ENCODE measurements at places on chromosomes 2 and 18.

DNA sequence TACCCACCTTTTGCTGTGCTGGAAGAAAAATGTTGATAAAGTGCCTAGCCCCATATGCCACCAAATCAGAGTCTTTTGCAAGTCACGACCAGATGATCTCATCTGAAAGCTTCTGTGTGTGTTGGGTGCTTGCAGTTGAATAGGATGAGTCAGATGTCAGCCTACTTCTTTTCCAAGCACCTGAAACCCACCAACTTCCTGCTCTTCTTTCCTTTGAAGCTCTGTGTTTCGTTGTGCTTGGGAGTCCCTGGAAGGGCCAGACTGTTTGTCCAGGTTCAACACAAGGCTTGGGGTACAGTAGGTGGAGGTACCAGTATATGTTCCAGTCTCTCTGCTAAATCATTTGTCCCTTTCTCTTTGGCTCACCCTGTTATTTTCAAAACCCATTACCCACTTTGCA is 36.8 kb upstream of the LCLAT1 start:
- no peak for DNase-seq

DNA sequence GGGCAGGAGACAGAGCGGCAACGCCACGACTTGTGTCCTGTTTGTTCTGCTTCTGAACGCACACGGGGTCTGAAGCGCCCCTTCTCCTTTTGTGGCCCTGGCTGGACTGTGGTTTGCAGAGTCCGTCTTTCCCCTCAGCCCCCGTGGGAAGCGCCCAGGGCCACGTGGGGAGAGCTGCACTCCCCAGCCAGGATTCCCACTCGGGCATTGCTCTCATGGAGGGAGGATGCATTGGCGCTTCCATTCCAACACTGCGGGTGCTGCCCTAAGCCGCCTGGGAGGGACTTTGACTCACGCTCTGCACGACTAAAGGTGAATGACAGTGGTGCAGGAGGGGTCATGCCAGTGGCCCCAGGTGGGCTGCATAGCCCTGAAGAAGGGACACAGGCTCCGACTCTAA is 52.5 kb downstream of the TIMM21 start:
- DNase-seq = no peak

DNA sequence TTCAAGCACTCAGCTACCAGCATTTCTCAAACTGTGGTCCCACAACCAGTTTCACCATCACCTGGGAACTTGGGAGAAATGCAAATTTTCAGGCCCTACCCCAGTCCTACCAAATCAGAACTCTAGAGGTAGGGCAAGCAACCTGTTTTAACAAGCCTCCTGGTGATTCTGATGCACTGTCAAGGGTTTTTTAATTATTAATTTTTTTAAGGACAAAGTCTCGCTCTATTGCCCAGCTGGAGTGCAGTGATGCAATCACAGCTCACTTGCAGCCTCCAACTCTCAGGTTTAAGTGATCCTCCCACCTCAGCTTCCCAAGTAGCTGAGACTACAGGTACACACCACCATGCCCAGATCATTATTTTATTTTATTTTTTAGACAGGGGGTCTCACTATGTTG is 7.8 kb downstream of the ACMSD start:
- DNase-seq = no peak

GRCh38 chr2:206031162-206031784 is 54.7 kb downstream of the INO80D start:
- no peak for DNase-seq

DNA sequence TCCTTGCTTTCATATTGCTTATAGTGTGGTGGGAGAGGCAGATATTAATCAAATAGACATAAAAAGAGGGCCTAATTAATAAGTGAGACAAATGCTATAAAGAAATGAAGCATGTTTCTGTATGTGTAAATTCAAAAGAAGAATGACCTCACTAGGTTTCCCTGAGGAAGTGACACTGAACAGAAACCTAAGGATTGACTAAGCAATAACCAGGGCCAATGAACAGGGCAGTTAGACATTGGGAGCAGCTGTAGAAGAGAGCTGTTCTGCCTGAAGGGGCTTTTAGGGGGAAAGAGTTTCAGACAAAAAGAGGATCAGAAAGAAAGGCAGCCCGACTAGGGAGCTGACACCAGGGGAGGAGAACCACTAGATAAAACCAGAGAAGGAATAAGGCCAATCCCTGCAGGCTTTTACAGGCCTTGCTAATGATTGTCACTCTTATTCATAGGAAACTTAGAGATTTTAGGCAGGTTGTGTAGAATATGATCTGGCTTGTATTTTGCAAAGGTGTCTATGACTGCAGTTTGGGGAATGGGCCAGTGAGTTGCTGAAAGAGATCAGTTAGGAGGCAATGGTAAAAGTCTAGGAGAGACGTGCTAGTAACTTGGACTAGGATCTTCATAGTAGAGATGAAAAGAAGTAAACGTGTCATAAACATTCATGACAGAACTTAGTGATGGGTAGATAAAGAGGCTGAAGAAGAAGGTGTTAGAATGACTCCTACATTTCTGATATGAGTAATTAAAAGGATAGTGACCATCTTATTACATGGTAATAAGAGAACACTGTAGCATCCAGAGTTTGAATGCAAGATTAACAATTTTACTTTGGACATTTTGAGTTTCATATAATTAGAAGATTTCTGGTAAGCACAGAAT is 26.8 kb upstream of the NABP1 start:
- DNase-seq = no peak

- DNase-seq = no peak
These were observed 20.0 kb downstream of the ACVR1 start for GRCh38 chr2:157856187-157856515.

DNA sequence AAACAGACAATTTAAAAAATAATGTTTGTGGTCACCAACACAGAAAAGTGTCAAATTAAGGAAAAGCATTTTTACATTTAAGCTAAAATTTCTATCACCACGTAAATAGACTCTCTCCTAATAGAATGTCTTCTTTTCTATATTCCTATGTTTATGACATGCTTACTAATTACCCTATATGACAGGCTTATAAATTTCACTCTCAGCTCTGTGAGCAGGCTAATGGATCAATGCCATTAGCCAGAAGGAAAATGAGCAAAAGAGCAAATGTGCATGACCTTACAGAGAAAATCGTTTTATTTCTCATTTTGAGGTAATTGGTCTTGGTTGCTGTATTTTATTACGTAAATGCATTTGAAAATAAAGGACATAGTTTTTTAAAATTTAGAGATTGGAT is 209.7 kb downstream of the TMX3 start:
- DNase-seq = no peak

- no peak for DNase-seq
These were observed 187.4 kb upstream of the SH3BP4 start for GRCh38 chr2:234764372-234764771.

- DNase-seq = no peak
These were observed 109.9 kb upstream of the EPC2 start for GRCh38 chr2:148534416-148535204.

DNA sequence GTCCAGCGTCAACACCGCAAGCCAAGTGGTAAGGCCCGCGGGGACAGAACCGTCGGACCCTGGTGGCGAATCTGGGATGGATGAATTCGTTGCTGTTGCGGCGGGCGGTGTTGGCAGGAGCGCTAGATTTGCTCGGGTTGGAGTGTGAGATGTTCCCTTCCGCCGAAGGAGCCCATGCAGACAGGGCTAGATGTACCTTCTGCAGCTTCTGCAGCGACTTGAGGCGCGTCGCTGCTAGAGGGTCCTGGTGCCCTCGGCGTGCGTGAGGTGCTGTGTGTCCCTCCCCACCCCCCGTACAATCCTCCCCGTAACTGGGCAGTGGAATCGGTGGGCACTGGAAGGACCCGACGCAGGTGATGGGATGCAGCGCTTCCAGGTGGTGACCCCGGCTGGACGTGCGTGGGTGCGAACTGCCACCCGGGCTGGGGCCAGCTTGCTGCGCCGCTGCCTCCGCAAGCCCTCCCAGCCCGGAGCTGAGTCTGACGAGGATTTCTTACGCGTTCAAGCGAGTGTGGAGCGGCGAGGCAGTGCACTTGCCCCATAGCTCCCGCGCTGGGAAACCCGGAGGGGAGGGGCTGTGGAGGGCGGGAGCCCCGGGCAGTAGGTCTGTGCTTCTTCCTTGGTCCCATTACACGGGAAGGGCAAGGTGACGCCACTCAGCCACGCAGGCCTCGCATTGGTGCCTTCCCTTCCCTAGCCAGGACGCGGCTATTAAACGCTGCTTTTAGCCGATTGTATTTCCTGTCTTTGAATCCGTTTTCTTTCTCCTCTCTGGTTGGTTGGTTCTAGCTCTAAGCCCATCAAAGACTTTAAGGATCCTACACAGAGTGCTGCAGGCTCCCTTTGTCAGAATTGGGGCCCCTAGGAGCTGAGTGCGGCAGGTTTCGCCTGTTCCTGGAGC is 34.2 kb downstream of the CHRNA1 start:
- no peak for DNase-seq

- no peak for DNase-seq
These were observed 59.7 kb downstream of the NPPC start for GRCh38 chr2:231866450-231866849.

- no peak for DNase-seq
These were observed 147.5 kb upstream of the SESTD1 start for GRCh38 chr2:179412112-179412511.

DNA sequence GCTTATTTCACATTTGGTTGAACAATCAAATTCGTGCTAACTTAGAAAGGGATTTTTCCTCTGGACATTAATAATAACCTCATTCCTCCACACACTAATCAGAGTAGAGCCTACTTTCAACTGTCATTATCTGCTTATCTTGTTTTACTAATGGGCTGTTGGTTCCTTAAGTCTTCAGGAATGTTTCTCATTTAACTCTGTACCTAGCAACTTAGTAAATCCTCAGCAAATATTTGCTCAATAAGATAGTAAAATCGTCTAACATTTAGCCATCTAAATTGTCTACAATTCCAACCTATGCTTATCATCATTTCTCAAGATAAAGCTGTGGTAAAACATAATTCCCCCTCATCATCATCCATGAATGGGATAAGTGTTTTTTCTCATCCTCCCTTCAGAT is 98.1 kb downstream of the CDH2 start:
- no peak for DNase-seq

DNA sequence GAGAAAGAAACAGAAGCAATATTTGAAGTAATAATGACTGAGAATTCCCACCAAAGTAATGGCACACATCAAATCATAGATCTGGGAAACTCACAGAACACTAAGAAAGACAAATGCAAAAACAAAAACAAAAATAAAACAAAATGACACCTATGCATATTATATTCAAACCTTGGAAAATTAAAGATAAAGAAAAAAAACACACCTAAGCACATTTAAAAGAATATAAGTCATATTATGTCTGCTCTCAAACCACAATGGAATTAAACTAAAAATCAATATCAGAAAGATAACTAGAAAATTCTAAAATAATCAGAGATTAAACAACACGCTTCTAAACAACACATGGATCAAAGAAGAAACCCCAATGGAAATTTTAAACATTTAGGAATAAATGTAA is 59.7 kb upstream of the GALNT5 start:
- no peak for DNase-seq

DNA sequence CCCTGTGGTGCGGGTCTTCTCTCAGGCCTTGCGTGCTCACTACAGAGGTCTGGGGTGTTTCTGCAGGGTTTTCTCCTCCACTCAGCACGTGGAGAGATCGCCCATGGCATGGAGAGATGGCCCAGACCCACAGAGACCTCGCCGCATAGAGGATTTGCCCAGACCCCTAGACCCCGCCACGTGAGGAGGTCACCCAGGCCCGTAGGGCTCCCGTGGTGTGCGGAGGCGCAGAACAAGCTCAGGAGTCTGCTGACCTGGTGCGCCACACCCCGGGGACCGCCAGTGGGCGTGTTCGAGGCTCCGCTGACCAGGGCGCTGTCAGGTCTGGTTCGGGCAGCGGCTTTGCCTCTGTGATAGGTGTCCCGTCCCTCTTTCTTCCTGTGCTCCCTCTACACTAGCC is 64.5 kb downstream of the ADI1 start:
- DNase-seq = no peak

- DNase-seq = no peak
These were observed 2.5 kb downstream of the GALNT3 start for GRCh38 chr2:165791421-165792103.

DNA sequence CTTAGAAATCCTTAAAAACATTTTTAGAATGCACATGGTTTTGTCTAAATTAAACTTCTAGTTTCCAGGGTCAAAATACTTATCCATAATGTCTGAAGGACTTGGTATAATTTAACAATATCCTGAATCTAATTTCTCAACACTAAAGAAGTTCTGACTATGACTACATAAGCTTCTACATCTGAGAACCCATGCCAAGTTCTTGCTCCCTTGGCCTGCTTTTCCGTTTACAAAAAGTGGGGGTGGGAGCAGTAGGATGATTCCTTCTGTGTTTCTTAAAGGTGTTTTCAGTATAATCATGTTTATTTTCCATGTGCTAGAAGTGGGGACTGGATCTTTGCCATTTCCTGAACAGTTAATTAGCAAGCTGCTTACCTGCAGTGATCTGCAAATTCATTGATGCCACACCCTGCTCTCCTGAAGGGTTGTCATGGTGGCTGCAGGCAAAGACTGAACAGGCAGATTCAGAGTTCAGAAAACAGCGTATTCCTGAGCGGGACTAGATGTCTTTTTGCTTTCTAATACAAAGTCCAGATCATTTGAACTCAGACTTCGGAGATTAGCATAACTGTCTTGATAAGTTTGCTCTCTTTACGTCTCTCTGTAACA is 36.2 kb downstream of the ADNP2 start:
- DNase-seq = no peak

DNA sequence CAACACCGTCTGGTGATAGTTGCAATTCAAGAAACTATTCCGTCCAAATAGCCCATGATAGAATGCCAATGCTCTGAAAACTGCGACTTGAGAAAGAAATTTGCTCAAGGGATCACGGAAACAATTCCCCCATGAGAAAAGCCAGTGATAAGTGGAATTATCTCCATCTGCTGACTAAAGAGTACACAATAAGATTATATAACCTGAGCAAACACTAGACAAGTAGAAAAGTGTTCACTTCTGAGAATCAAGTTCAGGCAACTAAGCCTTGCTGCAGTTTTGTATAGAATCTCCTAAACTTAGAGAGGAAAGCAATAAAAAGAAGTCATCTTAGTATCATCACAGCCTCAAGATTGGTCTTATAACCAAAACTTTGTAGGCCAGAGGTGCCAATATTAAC is 336.3 kb upstream of the NRXN1 start:
- DNase-seq = no peak

GRCh38 chr2:203432811-203433210 is 102.3 kb downstream of the RAPH1 start:
- DNase-seq = no peak

DNA sequence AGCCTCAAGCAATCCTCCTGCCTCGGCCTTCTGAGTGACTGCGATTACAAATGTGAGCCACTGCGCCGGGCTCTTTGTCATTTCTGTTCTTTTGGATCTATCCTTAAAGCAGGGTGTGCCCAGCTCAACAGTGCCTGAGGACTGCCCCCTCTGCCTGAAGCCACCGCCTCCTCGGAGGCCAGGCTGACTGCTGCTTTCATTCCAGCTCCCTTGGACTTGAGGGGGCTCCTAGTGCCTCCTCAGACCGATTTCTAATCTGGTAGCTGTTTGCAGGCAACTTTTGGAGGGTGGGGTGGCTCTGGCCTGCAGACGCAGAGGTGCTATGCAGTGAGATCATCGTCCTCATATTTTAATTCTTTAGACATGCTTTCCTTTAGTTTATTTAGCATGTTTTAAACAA is 35.9 kb upstream of the KLF11 start:
- DNase-seq = no peak

GRCh38 chr2:235328991-235329390 is 164.9 kb upstream of the AGAP1 start:
- no peak for DNase-seq

- DNase-seq = no peak
These were observed 147.2 kb downstream of the SMAD7 start for GRCh38 chr18:48803518-48803917.
